NB4 (cell line): ENCODE measurements at places on chromosomes 1 and 21.

GRCh38 chr1:208134491-208134890 lies 109.7 kb downstream of the PLXNA2 start:
- no peak for DNase-seq

GRCh38 chr1:216332462-216332861 lies 90.8 kb downstream of the USH2A start:
- DNase-seq: no peak

- DNase-seq: no peak
These were observed 70.9 kb downstream of the SDC3 start for GRCh38 chr1:30837653-30838052.

DNA sequence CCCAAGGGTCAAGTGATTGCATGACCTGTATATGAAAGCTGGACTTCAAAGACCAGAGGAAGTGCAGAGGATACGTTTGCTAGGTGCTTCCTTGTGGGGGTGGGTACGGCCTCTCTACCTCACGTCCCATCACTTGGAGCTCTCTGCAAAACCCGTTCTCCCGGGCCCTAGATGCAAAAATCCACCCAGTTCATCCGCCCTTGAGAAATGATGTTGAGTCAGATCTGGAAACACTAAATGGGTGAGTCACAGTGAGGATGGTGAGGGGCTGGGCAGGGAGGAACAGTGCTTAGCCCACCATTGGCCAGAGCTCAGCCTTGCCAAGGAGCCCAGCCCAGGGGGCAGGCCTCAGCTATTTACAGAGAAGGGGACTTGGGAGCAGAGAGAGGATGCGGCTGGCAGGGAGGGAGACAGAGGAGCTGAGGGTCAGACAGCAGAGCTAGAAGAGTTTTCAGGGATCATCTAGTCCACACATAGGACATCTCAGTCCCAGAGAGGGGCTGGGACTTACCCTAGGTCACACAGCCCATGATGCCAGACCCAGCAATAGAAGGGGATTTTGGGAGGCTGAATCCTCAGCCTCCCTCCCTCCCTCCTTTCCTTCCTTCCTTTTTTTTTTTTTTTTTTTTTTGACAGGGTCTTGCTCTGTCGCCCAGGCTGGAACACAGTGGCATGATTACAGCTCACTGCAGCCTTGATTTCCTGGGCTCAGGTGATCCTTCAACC lies 14.6 kb downstream of the ARHGEF10L start:
- no peak for DNase-seq

- no peak for DNase-seq
These were observed 1.2 kb downstream of the ELOVL1 start for GRCh38 chr1:43366601-43367025.

- no peak for DNase-seq
These were observed 174.7 kb downstream of the HHIPL2 start for GRCh38 chr1:222373216-222373615.

GRCh38 chr1:165843304-165843703 lies 15.9 kb downstream of the UCK2 start:
- DNase-seq: no peak

- no peak for DNase-seq
These were observed 42.2 kb downstream of the TENT5C start for GRCh38 chr1:117648015-117648414.

DNA sequence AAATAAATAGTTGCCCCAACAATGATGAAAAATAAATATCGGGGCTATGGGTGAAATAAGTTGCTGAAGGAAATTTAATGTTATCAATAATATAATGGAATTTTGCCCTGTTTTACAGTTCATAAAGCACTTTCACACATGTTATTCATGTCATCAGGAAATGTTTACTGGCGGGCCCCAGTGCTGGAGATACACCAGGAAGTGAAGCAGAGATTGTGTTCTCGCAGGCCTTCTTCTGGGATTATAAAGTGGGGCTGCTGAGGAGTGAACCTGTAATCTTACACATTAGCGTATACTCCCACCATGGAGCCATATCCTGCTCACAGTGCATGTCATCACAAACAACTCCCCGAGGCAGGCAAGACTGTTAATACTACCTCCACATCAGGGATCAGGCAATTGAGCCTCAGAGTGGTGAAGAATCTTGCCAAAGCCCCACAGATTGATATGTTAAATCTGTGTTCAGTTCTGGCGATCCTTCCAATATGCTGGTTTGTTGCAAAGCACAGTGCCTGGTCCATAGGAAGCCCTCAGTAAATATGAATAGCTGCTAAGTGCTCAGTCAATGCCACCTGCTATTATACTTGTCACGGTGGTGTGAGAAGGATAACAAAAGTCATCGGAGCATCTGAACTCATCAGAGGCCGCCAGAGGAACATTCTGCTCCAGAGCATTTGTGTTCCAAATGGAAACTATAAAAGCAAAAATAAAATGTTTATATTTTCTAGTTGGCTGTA lies 104.4 kb upstream of the UBE2U start:
- no peak for DNase-seq

GRCh38 chr1:204314893-204315658 lies 44.7 kb downstream of the PLEKHA6 start:
- no peak for DNase-seq

DNA sequence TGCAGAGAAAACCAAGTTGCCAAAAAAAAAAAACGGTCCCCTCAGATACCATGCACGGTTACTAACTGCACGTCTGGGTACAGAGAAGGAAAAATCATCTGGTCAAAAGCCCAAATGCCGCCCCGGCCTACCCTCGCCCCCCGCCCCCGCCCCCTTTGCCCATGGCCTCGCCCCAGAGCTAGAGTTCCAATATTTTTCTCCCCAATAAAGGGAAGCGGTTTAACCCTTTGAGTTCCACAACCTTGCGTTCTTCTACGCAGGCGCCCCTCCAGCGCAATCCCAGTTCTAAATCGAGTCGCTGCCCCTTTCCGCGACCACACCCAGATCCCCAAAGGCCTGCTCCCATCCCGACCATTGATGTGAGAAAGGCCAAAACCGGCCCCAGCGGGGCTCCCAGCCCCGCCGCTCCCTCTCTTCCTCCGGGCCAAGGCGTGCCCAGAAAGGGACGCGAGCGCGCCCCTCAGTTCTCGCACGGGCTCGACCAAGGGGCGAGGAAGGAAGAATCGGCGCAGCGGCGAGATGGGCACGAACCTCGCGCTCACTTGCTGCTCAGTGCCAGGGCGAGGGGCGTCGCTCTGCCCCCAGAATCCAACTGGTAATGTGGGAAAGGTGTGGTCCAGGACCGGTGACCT lies 797 bp downstream of the WDR47 start:
- DNase-seq: peak; percentile 62

DNA sequence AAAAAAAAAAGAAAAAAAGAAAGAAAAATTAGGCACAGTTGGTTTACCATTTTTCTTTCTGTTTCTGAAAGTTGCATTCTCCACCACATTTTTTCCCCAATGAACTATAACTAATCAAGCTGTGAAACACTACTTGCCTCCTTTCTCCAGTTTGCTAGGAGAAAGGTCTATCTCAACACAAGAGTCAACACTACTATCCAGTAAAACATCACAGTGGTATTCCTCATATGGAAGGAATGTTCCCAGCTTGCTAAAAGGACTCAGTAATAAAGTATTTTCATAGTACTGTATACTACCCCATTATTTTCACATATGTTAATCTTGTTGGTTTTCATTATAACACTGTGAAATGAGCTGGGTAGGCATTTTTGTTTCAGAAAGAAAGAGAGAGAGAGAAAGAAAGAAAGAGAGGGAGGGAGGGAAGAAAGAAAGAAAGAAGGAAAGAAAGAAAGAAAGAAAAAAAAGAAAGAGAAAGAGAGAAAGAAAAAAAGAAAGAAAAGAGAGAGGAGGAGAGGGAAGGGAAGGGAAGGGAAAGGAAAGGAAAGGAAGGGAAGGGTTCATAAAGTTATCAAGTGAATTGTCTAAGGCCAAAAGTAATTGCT lies 7.9 kb downstream of the PTGER3 start:
- DNase-seq: no peak

GRCh38 chr1:212539737-212540430 lies 68.7 kb upstream of the ATF3 start:
- DNase-seq: no peak

- no peak for DNase-seq
These were observed 131.3 kb downstream of the PATJ start for GRCh38 chr1:61873581-61873980.

DNA sequence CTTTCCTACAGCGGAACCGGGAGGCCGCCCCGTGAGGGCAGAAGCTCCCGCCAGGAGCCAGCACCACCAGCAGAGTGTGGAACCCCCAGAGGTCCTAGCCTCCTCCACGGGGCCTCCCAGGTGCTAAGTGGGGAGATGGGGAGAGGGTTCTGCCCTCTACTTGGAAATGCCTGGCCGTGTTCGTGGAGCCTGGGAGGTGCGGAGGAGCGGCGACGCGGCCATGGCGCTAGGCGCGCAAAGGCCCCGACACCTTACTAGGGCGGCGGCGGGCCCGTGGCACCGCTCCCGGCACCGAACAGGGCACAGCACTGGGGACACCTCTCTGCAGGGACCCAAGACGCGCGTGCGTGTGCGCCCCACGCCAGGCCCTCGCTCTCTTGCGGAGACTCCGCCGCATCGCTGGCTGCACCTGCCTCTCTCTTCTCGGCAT lies 1.3 kb upstream of the CACNA1E start:
- no peak for DNase-seq

- peak; percentile 85 for DNase-seq
These were observed 9.5 kb downstream of the ZBTB7B start for GRCh38 chr1:155012026-155012546.

DNA sequence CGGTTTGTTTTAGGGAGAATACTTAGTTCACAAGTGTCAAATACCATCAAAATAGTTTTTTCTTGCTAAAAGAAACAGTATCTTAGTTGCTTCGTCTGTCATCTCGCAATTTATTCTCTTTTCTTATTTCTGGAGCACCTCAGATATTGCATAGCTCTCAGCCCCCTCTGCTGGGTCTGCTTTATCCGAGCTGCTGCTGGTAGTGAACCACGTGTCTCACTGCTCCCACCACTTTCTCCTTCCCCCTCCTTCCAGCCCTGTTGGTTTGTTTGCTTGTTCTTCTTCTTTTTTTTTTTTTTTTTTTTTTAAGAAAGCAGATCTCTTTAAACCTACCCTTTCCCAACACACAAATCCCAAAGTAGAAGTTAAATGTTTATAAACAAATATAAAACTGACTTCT lies 170.8 kb downstream of the EDEM3 start:
- DNase-seq: no peak

DNA sequence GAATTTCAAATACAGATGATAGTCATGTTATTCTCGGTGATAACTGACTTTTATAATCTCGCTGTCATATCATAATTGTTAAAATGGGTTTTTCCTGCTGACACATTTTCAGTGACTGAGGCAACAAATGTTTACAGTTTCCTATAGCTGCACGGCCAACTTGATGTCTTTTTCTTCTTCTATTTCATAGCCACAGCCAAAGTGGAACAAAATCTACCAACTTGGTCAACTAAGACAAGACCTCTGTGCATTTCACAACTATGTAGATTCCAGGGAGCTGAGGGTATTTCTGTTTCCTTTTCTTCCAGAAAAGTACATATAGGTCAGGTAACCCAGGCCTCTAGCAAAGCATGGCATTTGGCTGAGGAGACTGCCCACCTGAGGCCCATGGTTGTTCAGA lies 10.4 kb upstream of the AHCYL1 start:
- no peak for DNase-seq

GRCh38 chr1:206582971-206583706 lies 29.1 kb downstream of the EIF2D start:
- DNase-seq: no peak

DNA sequence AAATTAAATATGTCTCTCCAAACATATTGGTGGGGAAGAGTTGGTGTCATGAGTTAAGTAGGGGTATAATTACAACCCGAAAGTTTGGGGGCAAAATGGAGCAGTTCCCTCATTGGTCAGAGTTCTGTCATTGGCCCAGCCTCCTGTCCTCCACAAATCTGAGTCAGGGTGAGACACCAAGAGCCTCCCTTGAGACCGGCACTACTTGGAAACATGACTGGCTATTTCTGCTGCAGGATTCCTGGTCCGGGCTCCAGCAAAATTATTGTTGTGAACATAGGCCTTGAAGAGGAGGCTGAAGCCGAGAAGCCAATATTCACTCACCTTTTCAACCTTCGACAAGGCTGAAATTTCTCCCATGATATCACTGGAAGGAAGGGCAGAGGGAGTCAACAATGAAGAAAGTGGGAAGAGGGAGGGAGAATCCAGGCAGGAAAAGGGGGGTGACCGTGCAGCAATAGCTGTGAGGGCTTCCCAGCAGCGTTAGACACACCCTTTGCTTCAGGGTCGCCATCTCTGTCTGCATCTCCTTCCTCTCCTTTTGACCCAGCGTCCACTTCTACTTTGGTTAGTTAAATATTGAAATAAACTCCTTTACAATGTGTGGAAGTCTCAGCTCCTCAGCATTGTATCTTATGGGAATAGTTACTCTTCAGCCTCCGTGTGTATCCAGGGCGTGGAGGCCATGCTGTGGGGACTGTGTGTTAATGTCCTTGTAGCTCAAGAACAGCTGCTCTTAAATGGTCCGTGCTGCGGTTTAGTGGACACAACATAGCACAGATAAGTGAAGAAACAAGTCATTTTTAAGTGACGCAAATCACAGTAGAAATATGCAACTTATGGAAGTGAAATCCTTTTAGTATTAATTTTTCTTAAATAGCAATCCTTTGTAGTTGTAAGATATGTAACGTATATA lies 307.4 kb downstream of the DISC1 start:
- DNase-seq: no peak

- peak; percentile 93 for DNase-seq
These were observed 122.8 kb upstream of the RAB4A start for GRCh38 chr1:229148041-229148671.
